ENCODE measurements at places on chromosomes 2 and 18.

GRCh38 chr2:457792-458424 is 170.0 kb upstream of the ALKAL2 start:
- DNase-seq, result no peak
- H3K36me3 ChIP-seq, result no peaks in the 10 kb centered on the region
- H3K27me3 ChIP-seq, result peaks cover 3% of the 10 kb centered on the region
- no peak overlapping the region for H3K4me3 ChIP-seq

DNA sequence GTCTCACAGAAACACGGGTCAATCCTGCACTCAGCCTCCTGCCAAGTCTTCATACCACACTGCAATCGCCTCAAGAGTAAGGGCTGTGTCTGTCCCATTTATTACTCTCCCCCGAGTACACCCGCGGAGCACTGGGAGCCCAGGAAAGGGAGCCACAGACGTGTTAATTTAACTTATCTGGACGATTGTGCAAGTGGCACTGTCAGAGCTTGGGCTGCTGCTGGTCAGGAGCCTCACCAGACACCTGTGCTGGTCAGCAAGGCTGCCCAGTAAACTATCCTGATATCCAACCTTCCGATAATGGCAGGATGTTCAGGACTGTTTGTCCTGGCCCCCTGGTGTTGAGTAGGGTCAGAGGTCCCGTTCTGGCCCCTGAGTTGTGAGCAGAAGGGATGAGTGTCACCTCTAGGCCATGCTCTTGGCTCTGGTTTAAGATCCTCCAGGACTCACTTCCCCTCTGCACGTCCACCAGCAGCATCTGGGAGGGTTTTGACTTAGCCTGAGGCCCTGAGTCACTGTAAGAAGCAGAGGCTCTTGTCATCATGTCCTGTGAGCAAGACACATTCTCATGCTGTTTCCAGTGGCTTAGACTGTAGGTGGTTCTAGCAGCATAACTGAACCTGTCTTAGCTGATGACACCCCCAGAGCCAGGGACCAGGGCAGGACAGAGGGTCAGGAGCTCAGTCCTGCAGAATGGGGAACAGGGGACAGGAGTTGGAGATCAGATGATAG is 82.5 kb upstream of the ARL4C start:
- no peak for DNase-seq
- no peaks in the 10 kb centered on the region for H3K27me3 ChIP-seq
- no peak overlapping the region for H3K27ac ChIP-seq
- H3K4me3 ChIP-seq, result no peak overlapping the region
- no peaks in the 10 kb centered on the region for H3K36me3 ChIP-seq

DNA sequence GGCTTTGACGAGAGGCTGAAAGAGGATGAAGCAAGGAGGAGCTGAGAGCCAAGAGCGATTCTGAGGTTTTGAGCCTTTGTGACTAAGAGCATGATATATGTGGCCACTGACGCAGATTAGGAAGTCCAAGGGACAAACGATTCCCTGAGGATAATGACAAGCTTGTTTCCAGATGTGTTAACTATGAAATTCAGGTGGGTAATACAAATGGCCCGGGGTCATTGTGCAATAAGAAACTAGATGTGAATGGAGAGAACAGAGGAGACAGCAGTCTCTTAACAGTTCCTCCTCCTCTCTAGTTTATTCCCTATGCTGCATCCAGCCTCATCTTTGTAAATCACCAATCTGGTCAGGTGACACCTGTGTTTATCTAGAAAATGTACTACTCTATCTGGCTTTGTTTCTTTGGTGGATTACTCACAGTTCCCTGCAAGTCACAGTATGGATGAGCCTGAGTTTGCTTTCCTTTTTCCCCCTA is 84.2 kb downstream of the SOCS6 start:
- no peaks in the 10 kb centered on the region for H3K36me3 ChIP-seq
- no peak for DNase-seq
- H3K27ac ChIP-seq, result peak overlapping the region; percentile 46
- H3K4me3 ChIP-seq, result no peak overlapping the region
- H3K4me1 ChIP-seq, result no peaks in the 10 kb centered on the region

GRCh38 chr2:184305105-184305504 is 293.2 kb upstream of the ZNF804A start:
- no peaks in the 10 kb centered on the region for H3K36me3 ChIP-seq
- no peak for DNase-seq
- no peak overlapping the region for H3K27ac ChIP-seq
- H3K4me1 ChIP-seq, result no peaks in the 10 kb centered on the region
- no peaks in the 10 kb centered on the region for H3K27me3 ChIP-seq

DNA sequence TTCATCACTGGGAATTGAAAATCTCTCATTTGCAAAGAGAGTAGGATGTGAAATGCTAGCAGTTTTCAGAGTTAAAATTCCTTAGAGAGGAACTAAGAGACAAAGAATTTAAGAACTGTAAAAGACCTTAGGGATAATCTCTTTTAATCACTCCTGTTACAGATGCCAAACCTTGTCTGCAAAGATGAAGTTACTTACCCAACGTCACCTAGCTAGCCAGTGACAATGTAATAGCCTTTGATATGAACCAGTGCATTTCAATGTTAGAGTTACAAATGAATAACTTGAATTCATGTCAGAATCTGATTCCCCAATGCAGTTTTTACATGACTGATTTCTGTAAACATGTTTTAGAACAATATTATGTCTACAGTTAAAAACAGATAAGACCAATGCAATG is 190.1 kb downstream of the LRP1B start:
- H3K4me1 ChIP-seq, result no peaks in the 10 kb centered on the region
- no peaks in the 10 kb centered on the region for H3K36me3 ChIP-seq
- DNase-seq, result no peak
- no peak overlapping the region for H3K27ac ChIP-seq

- H3K27me3 ChIP-seq, result no peaks in the 10 kb centered on the region
- H3K4me1 ChIP-seq, result no peaks in the 10 kb centered on the region
- no peak overlapping the region for H3K4me3 ChIP-seq
Measured at GRCh38 chr2:172613040-172613439, 57.1 kb downstream of the PDK1 start.

DNA sequence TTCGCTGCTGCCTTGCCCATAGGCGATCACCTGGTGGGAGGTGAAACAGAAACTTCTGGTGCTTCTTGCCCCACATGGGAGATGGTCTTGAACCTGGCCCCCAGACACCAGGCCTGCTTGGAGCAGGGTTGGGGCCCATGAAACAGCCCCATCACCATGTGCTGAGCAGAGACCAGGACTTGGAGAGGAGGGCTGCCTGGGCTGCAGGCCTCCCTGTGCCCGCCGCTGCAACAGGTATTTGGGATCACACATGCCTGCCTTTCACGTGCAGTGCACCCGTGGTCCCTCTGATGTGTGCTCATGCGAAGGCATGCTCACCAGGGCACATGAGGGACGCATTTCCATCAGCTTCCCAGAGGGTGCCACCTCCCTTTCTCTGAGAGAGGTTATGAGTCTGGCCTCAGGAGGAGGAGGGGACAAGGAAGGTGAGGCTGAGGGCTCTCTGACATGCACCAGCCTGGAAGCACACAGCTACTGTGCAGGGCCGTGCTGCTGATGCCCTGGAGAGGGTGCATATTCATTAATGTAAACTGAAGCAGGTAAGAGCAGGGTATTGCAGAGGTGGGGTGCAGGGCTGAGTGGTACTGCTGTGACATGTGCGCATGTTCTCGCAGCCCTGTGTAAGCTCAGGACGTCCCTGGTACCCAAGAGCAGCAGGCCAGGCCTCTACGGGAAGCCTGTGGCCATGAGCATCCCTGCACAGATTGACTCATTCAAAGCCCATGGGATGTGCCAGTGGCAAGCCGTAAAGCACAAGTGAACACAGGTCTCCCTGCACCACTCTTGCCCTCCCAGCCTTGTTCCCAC is 4.2 kb upstream of the OXER1 start:
- DNase-seq, result no peak
- no peaks in the 10 kb centered on the region for H3K27me3 ChIP-seq
- H3K4me3 ChIP-seq, result no peak overlapping the region
- H3K27ac ChIP-seq, result no peak overlapping the region
- H3K36me3 ChIP-seq, result no peaks in the 10 kb centered on the region

DNA sequence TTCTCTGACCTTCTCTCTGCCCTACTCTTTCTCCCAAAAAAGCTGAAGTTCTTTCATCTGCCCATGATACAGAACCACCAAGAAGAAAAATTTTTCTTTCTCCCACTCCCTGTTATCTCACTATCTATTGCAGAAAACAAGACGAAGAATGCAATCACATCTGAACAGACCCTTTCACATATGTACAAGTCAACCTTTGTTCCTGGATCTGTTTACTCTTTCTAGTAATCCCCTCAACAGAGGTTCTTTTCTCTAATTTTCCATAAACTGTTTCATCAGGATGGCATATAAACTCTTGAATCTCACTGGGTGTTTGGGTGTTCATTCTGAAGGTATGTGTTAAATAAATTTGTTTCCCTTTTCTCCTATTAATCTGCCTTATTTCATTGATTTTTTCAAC is 1262.7 kb upstream of the NRXN1 start:
- no peak for DNase-seq
- H3K27me3 ChIP-seq, result no peaks in the 10 kb centered on the region
- H3K4me1 ChIP-seq, result no peaks in the 10 kb centered on the region
- H3K27ac ChIP-seq, result no peak overlapping the region

DNA sequence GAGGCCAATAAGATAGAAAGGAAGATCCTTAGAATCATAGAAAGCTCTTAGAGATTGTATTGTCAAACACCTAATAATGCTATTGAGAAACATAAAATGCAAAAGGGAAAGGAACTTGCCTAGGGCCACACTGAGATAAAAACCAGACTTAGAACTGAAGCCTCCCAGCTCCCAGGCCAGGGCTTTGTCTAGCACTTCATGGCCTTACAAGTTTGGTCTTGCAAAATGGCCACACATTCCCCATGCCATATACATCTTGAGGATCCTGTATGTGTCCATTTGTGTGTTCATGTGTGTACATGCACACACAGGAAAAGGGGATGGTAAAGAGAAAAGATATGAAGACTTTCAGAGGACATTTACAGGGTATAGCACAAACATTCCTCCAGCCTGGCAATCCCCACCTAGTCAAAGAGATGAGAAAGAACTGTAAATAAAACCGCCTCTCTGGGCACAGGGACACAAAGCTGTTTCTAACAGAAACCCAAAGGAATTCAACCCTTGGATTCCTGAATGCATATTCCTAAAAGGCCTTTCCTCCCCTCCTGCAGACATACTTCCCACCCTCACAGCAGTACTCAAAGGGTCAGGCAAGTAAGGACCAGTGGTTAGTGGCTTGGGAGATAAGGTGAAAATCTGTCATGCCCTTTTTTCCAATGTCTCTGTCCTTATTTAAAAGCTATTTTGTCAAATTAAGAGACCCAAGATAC is 99.7 kb upstream of the KLHL29 start:
- no peaks in the 10 kb centered on the region for H3K36me3 ChIP-seq
- no peak for DNase-seq
- no peak overlapping the region for H3K4me3 ChIP-seq
- H3K27me3 ChIP-seq, result no peaks in the 10 kb centered on the region
- peak overlapping the region; percentile 71 for H3K27ac ChIP-seq

GRCh38 chr18:4906856-4907255 is 290.2 kb downstream of the AKAIN1 start:
- no peak overlapping the region for H3K27ac ChIP-seq
- no peak for DNase-seq
- no peak overlapping the region for H3K4me3 ChIP-seq

GRCh38 chr2:68483011-68483410 is 15.6 kb downstream of the APLF start:
- H3K27me3 ChIP-seq, result no peaks in the 10 kb centered on the region
- DNase-seq, result no peak
- no peaks in the 10 kb centered on the region for H3K36me3 ChIP-seq
- H3K27ac ChIP-seq, result no peak overlapping the region

- H3K4me3 ChIP-seq, result no peak overlapping the region
- H3K27me3 ChIP-seq, result no peaks in the 10 kb centered on the region
- no peak overlapping the region for H3K27ac ChIP-seq
- no peaks in the 10 kb centered on the region for H3K4me1 ChIP-seq
Measured at GRCh38 chr18:421247-422155, 79.0 kb downstream of the COLEC12 start.

- no peak overlapping the region for H3K27ac ChIP-seq
- no peak for DNase-seq
- no peak overlapping the region for H3K4me3 ChIP-seq
- no peaks in the 10 kb centered on the region for H3K4me1 ChIP-seq
Measured at GRCh38 chr2:177474301-177474700, 81.7 kb downstream of the AGPS start.

GRCh38 chr2:160224060-160224459 is 24.0 kb upstream of the ITGB6 start:
- peak; percentile 54 for DNase-seq
- H3K36me3 ChIP-seq, result no peaks in the 10 kb centered on the region
- H3K27me3 ChIP-seq, result no peaks in the 10 kb centered on the region
- peak overlapping the region; percentile 97 for H3K27ac ChIP-seq
- no peak overlapping the region for H3K4me3 ChIP-seq

DNA sequence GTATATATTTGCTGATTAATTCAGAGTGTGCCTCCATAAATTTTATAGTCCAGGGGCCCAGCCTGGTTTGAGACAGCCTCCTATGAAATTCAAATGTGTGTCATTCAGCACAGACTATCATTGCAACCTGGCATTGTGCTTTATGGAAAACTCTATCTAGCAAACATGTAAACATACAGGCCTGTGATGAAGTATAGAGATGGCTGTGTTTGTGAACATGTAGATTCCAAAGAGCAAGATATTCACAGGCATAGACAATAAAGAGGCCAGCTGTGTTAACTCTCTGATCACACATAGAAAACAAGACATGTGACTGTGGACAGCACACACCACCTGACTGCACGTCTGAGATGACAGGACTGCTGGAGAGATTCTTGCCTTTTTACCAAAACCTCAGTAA is 297.9 kb downstream of the EN1 start:
- H3K27ac ChIP-seq, result no peak overlapping the region
- DNase-seq, result no peak
- no peaks in the 10 kb centered on the region for H3K36me3 ChIP-seq
- no peak overlapping the region for H3K4me3 ChIP-seq
- no peaks in the 10 kb centered on the region for H3K4me1 ChIP-seq
- no peaks in the 10 kb centered on the region for H3K27me3 ChIP-seq

GRCh38 chr2:45732946-45733345 is 81.5 kb downstream of the PRKCE start:
- DNase-seq, result no peak
- no peaks in the 10 kb centered on the region for H3K4me1 ChIP-seq
- no peaks in the 10 kb centered on the region for H3K27me3 ChIP-seq
- no peaks in the 10 kb centered on the region for H3K36me3 ChIP-seq
- no peak overlapping the region for H3K4me3 ChIP-seq
- no peak overlapping the region for H3K27ac ChIP-seq

- H3K4me1 ChIP-seq, result no peaks in the 10 kb centered on the region
- DNase-seq, result no peak
- no peaks in the 10 kb centered on the region for H3K27me3 ChIP-seq
- H3K4me3 ChIP-seq, result no peak overlapping the region
Measured at GRCh38 chr18:35083174-35083712, 42.0 kb downstream of the MAPRE2 start.

DNA sequence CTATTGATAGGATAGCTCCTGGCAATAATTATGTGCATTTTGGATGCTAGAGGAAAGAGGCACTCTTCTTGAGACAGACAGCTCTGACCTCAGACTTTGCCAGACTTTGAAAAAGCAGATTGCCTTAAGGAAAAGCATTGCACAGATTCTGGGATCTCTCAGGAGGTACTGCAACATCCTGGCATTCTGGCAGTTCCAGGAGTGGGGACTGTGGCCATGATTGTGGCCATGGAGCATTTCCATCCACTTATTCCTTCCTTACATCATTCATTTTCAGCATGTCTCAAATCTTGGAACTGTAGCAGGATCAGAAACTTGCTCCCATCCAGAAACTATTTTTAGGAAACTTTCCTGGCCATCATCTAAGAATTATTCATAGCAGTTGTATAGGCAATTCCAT is 144.9 kb upstream of the FOSL2 start:
- no peaks in the 10 kb centered on the region for H3K4me1 ChIP-seq
- H3K27me3 ChIP-seq, result no peaks in the 10 kb centered on the region
- no peaks in the 10 kb centered on the region for H3K36me3 ChIP-seq
- no peak overlapping the region for H3K4me3 ChIP-seq
- H3K27ac ChIP-seq, result no peak overlapping the region

Measured in breast epithelium (tissue), 4 donors.